Erythroblast (primary cell): ENCODE measurements at places on chromosomes 6 and 20.
A peak's percentile ranks its signal among the peaks of the same experiment; 100 is the strongest.

GRCh38 chr20:36467076-36467999, 74.0 kb upstream of the MYL9 start:
- DNase-seq, result no peak

DNA sequence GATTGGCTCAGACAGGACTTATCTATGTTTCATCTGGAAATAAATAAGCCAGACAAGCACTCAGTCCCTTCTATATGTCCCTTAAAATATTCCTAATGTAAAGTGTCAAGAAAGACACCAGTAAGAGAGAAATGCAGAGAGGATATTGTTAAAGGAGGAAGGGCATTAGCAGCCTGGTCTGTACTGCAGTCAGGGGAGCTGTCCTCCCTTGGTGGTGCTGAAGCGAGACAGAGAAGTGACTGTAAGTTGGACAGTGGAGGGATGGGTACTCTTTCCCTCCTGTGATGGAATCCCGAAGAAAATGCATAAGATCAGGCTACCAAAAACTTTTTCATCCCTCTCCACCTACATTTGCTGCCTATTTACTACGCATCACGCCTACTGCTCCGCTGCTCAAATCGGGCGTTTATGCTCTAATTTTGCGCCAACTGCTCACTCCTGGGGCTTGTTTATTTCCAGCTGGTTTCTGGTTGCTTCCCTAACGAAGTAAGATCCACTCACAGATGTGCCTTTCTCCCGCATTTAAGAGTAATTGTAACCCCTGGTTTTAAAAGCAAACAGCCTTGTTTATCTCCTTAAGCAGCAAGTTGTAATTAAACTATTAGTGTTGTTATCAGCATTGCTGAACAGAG, 35.2 kb downstream of the PHACTR1 start:
- peak; percentile 30 for DNase-seq

GRCh38 chr6:429515-430121, 38.1 kb downstream of the IRF4 start:
- DNase-seq, result no peak

GRCh38 chr20:52500157-52500556, 308.6 kb upstream of the ZFP64 start:
- DNase-seq, result no peak

DNA sequence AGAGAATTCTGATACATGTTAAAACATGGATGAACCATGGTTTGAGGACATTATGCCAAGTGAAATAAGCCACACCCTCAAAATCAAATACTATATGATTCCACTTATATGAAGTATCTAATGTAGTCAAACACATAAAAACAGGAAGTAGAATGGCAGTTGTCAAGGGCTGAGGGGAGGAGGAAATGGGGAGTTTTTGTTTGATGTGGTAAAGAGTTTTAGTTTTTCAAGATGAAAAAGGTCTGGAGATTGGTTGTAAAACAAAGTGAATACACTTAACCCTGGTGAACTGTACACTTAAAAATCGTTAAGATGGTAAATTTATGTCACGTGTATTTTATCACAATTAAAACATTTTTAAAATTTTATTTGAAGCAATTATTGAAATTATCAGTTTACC, 127.4 kb upstream of the GRIK2 start:
- no peak for DNase-seq

GRCh38 chr6:7243179-7243981, 69.6 kb downstream of the SSR1 start:
- DNase-seq, result peak; percentile 69

DNA sequence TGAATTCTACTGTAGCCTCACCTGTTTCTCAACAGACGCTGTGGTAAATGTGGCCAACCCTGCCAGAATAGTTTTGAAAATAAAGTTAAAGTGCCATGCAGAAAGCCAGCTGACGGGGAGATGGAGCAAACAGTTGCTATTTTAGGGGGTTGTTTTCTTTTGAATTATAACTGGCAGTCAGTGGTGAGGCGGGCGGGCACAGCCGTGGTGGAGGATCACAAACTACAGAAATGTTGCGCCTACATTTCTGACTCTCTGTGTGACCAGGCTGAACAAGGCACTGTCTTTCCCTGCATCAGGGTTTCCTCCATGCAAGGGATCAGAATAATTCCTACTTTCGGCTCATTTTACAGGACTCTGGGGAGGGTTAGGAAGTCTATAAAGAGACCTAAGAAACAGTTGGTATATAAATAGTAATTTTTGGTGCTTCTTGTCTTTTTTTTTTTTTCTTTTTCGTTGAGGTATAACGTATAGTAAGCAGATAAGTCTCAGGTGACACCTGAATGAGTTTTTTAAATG, 17.2 kb downstream of the CHMP4B start:
- DNase-seq, result no peak

GRCh38 chr6:140475086-140475485, 1100.6 kb upstream of the CITED2 start:
- DNase-seq, result no peak

GRCh38 chr20:57260934-57261333, 5.5 kb downstream of the BMP7 start:
- DNase-seq, result no peak

DNA sequence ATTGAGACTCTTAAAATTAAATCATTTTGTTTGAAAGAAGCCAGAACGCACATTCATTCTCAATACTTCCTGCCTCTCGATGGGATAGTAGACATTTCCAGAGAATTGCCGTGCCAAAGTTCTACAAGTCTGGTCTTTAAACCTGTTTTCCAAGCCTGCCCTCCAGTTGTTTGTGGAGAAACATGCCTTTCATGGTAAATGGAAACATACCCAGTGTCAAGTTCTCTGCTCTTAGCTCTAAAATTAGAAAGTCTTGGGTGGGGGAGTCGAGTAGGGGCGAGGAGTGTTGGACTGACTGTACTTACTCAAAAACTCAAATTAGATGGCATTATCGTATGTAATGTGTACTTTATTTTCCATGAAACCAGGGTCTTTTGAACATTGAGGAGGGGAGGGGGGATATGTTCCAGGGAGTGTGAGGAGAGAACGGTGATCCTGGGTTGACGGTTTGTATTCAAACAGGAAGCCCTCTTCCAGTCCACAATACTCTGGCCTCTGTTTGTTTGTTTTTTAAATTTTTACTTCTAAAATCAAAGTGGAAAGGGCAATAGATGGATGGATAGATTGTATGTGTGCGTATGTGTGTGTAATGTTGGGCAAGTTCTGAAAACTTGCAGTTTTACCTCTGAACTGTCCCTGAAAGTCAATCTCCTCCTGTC, 106.8 kb upstream of the ARMC2 start:
- DNase-seq, result no peak

- DNase-seq, result no peak
Measured at GRCh38 chr6:36422714-36423100, 19.9 kb downstream of the PXT1 start.

DNA sequence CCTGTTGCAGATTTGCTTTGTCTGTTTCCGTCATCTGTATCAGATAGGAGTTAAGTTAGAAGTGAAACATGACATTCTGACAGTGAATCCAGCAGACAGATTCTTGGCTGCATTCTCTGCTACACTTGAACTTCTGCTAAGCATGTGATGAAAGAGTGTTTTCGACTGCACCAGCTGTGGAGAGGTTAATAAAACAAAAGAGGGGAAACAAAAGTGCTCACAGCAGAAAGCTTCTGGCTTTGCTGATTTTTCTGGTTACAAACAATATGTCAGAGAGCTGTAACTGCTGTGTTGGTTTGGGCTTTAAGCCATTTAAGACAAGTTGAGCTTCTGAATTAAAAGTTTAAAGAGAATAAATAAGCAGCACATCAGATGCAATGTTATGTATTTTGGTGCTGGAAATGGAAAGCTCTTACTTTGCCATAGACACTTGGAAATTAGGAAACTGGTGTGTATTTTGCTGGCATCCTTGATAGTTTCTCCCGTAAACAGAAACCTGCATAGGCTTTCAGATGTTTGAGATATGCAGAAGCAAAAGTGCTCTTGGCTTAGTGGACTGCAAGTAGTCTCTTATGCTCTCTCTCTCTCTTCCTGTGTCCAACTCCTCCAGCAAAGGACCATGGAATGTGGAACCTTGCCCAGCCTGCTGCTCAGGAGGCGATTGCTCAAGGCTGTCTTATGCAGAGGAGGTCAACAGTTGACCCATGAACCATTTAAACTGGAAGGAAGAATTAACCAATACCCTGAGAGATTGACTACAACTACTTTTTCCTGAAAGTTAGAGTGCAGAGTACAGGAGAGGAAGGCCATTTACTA, 104.9 kb downstream of the RPS12 start:
- no peak for DNase-seq

DNA sequence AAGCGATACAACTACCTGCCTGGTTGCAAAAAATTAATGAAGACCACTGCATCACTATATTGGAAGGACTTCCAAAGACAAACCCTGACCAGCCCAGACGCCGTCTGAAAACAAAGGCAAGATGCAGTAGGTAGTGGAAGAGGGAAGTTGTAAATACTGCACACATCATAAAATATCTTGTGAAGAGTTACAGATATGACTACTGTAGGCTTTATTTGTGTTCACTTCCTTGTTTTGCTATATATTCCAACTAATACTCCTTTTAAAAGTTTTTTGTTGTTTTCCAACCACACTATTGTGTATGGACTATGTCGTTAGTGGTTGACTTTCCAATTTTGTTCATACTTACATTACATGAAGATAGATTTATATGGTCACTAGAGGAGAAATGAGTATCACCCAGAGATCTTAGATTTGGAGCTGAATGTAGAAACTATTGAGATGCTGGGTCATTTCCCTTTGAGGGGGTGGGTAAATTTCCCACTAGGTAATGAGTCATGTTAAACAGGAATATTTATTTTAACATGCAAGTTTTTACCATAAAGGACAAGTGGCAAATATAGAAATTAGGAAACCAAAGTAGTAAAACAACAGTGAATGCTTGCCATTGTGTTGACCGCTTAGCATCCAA, 16.6 kb upstream of the TXLNB start:
- no peak for DNase-seq
